ENCODE measurements at places on chromosomes 3 and 15.
A peak's percentile ranks its signal among the peaks of the same experiment; 100 is the strongest.

DNA sequence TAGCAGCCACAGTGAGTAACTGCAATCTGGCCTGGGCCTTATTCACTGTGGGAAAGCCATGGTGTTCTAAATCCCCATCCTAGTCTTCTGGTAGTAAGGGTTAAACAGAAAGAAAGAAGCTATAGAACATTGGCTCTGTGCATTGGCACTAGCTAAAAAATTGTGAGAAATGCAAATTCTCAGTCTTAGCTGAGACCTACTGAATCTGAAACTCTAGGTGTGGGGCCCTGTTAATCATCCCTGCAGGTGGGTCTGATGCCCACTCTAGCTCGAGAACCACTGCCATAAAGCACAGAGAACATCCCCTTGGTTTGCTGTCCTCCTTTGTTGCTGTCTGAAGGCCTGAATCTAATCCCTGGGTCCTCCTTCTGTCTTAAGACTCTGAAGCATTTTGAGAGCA is 59.3 kb downstream of the MEIS2 start:
- no peak for DNase-seq

DNA sequence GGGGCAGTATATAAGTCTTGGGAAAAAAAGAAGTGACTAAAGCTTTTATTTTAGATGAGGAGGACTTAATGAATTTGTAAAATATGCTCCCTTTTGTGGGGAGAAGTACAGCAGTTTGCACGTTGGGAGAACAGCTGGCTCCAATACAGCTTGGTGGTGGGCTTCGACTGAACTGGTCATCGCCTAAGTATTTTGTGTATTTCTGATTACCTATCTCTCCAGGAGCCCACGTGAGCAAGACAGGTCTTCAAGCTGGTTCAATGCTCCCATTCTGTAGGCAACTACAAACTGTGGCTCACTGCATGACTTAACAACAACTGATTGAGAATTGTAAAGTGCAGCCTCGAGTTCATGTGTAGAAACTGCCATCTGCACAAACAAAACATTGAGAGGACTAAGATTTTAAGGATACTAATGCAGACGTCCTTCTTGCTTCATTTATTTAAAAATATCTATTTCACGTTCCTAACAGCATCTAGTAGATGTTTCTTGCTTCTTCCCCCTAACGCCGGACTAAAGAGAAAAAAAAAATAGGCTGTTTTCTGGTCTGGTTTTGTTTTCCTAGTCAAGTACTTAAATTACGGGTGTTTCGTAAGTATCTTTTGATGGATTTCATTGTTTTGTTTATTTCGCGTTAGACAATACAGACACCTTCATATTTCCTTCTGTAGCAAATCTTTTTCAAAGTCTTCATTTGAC is 1.4 kb upstream of the GREM1 start:
- no peak for DNase-seq

DNA sequence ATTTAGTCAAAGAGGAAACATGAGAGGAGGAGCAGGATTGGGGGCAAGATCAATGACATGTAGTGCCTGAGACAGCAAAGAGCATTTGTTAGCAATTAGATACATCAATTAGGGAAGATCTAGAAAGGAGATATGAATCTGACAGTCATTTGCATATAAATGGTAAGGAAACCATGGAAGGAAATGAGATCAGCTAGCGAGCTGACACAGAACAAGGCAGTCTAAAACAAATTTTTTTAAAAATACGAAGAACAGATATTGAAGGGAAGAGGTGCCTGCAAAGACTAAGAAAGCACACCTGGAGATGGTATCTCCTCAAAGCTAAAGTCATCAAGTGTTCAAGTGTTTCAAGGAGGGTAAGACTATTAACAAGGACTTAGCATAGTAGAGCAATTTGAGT is 4.6 kb downstream of the EPM2AIP1 start:
- DNase-seq, result no peak

- no peak for DNase-seq
These were observed 397.7 kb downstream of the GAP43 start for GRCh38 chr3:116020989-116021388.

DNA sequence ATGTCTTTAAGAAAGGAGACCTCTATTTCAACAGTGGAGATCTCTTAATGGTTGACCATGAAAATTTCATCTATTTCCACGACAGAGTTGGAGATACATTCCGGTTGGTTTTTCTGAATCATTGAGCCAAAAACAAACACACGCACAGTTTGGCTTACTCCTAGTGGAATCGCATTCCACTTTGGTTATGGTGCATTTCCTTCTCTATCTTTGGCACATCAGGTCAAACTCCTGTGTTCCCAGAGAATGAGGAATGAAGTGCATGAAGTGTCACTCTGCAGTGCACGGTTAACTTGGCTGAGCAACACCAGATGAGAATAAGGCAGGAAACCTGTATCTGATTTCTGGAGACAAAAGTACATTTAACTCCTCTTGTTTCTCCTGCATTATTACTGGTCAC is 38.5 kb downstream of the HDC start:
- DNase-seq, result no peak

DNA sequence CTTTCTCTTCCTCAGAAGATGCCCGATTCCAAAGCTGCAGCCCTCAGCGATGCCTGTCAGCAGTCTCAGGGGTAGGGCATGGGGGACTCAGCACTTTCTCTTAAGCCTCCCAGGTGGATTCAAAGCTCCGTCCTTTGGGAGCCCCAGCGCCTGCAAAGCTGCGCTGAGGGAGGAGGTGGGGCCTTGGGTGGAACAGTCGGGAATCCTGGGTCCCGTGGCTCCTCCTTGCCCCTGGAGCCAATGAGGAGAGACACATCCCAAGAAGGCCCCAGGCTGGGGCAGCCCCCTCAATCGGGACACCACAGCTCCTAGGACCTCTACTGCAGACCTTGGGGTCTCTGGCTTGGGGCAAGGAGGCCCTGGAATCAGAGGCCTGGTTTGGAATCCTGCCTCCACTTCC is 227.5 kb upstream of the IGF1R start:
- no peak for DNase-seq

- peak; percentile 86 for DNase-seq
These were observed at the start of gene CFAP92 for GRCh38 chr3:128993461-128994172. Gene CFAP92, minus strand, starts transcription at chr3:128994076. Its CDS starts 772 bp downstream, at chr3:128993304.

- no peak for DNase-seq
These were observed 226.8 kb upstream of the BHLHE40 start for GRCh38 chr3:4752201-4753072.

DNA sequence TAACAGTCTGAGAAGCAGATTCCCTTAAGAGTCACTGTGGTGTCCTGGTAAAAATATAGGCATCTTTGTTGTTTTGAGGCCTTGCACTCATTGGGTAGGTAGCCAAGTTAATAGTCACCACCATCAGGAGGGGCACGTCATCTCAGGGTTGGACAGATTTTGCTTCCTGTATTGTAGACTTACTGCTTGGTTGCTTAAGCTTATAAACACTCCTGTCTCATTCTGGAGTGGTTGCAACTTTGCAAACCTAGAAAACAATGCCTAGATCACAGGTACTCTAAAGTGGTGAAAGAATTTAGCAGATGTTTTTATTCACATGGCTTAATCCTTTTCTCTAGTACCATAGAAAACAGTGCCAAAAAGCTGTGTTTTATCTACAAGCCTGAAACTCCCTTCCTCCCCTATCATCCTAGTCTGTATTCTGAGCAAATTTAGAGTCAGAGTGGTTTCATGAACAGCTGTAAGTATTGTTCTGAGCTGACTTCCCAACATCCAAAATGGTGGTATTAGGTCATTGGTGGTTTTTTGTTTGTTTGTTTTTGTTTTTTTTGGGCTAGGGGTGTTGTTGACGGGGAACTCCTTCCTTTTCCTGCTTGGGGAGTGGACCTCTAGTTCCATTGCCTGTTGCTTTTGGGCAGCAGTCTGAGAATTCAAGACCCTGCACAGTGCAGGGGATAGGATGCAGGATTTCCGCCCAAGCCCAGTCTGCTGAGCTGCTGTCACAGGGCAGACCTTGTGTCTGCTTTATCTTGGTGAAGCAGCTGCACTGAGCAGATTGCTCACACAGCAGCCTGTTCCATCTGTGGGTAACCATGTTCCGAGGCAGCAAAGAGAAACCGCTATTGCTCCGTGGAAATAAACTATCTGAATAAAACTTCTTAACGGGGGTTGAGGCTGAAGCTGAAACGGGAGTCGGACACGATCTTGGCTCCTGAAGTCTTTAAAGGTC is 202.0 kb downstream of the AKAP13 start:
- no peak for DNase-seq

DNA sequence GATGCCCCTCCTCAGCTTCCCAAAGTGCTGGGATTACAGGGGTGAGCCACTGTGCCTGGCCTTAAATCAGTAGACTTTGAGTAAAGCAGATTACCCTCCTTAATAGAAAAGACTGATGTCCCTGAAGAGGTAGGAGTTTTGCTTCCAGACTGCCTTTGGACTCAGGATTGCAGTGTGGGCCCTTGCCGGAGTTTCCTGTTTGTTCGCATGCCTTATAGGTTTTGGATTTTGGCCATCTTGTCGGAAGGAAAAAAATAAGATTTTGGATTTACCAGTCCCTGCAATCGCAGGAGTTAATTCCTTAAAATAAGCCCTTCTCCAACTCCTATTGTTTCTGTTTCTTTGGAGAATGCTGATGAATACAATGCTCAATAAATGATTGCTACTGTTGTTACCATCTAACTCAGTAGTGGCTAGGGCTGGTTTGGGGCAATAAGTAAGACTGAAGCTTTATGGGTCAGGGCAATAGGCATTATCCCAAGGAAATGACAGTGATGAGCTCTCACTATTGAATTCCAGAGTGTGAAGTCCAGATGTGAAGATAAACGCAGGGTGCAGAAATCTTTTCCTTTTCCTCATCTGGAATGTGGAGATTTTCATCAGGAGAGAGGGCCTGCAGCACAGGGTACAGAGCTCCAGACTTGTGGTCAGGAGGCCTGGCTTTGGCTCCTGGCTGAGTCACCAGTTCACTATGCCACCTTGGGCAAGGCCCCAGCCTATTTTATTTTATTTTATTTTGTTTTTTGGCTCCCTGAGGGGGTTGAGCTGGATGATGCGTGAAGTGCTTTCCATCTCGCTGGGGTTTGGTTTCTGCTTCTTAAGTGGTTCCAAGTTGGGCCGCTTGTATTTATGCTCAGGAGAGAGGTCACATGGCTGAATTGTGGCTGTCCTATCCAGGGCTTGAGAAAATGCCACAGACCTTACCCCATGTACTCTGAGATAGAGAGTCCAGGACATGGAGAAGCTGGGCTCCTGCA is 25.3 kb downstream of the FOXL2 start:
- no peak for DNase-seq

- DNase-seq, result no peak
These were observed 622 bp downstream of the NAALADL2 start for GRCh38 chr3:174859756-174860155.

DNA sequence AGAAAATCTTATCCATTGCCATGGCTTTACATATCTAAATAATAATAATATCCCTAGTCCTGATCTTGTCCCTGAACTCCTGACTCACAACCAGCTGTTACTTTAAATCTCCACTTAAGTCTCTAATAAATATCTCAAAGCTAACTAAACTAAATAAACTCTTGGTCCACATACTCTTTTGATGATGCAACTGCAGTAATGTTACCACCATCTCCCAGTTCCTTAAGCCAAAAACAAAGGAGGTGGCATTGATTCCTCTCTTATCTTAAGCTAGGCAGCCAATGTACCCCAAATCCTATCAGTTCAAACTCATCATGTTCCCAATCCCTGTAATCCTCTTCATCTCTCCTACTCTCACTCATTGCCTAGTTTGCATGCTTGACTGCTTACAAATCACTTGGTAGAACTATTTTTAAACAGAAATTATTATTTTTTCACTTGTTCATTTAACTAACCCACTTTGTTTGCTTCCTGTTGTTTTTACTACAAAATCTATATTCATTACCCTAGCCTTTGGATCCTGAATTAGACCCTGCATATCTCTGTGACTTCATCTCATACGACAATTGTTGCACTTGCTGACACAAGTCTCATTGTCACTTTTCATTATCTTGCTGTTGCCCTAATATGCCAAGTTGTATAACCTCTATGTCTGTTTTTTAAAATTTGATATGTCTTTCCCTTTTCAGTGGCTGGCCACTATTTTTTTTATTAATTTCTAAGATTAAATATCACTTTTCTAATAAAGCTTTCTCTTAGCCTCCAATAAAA is 462.2 kb downstream of the ZPLD1 start:
- DNase-seq, result no peak

GRCh38 chr3:135382188-135382587 is 583.3 kb upstream of the PPP2R3A start:
- no peak for DNase-seq

- DNase-seq, result peak; percentile 39
These were observed 186.7 kb downstream of the NLGN1 start for GRCh38 chr3:173584093-173584837.

GRCh38 chr3:51622413-51622812 is 48.6 kb upstream of the TEX264 start:
- DNase-seq, result no peak

- DNase-seq, result no peak
These were observed 67.7 kb upstream of the NR2F2 start for GRCh38 chr15:96262549-96263489.

- no peak for DNase-seq
These were observed 8.5 kb downstream of the CKMT1A start for GRCh38 chr15:43702174-43702573.

DNA sequence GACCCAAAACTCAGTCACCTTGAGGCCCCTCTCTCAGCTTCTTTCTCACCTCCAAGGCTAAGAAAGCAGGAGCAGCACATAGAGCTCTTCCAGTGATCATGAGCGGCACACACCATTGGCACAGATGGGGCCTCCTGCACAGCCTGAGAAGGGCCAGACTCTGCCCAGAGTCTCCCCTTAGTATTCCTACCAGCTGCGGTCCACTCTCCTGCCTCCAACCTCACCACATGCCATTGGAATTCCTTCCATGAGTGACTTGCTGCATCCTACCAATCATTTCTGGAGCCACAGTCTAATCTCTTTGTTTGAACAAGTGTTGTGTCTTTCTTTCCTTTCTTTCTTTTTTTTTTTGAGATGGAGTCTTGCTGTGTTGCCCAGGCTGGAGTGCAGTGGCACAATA is 39.3 kb downstream of the CDCP1 start:
- no peak for DNase-seq

GRCh38 chr3:46553154-46553553 is 12.9 kb downstream of the LRRC2 start:
- DNase-seq, result no peak

- no peak for DNase-seq
These were observed 36.6 kb downstream of the KLHL25 start for GRCh38 chr15:85757939-85758654.

DNA sequence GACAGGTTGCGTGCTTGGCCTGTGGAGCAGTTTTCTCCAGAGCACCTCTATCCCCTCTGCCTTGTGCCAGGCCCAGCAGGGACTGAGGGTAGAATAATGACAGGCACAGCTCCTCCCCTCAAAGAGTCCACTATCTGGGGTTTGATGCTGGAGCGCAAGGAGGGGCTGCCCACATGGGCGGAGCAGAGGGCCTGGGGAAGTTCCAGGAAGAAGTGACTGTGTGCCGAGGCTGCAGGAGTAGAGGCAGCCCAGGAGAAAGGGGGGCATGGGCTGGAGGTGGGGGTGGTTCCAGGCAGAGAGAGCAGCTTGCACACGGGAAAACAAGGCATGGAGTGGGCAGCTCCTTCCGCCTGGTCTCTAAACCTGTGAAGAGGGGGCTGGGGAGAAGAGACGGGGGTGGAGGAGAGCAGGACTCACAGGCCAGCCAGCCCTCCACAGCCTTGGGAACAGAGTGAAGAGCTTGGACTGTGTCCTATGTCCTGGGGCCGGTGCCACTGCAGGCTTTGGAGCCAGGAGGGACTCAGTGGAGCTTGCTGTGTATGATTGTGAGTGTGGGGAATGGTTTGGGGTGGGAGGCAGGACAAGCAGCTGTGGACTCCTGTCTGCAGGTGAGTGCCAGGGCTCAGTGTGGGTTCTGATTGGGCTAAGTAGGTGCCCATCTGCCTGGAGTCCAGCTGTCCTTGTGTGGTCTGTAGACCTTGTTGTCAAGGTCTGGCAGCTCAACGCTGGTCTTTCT is 48.1 kb downstream of the APBA2 start:
- no peak for DNase-seq

Measured in HEK293T (cell line).